ENCODE measurements at places on chromosomes 6 and 20.

- DNase-seq: peak; percentile 13
Measured at GRCh38 chr6:10510592-10511367, 10.4 kb upstream of the GCNT2 start.

DNA sequence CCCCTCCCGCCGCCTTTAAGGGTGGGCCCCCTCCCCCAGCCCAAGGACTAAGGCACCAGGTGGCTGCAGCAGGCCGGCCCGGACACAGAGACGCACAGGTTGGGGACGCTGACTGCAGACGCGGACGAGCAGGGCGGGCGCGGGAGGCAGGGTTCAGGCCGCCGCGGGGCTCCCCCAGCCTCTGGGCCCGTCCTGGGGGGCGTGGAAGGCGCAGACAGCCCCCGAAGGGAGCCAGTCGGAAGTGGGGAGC, 9.3 kb downstream of the DUSP15 start:
- no peak for DNase-seq

DNA sequence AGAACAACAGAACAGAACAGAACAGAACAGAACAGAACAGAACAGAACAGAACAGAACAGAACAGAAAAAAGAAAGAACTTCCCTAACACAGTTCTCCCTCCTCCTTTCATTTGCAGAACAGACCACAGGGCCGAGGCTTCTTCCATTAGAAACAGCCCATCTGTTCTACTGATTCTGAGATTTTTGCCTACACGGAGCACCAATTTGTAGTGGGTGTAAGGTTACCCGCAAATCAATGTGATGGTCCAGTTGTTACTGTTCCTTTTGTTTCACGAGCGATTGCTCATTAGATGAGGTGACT, 734 bp upstream of the OGFRL1 start:
- DNase-seq: no peak

- DNase-seq: no peak
Measured at GRCh38 chr6:12608016-12608860, 108.3 kb upstream of the PHACTR1 start.

DNA sequence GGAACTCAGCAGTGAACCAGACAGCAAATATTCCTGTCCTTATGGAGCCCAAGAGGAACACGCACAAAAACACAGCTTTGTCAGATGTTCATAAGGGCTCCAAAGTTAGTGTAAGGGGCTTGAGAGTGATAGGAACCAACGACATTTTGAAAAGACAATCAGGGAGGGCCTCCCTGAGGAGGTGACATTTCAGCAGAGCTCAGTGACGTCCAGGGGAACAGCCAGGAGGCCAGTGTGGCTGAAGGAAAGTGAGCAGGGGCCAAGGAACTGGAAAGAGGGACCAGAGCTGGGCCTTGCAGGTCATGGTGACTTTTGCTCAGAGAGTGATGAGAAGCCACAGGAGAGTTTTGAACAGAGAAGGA, 16.1 kb downstream of the NOL4L start:
- no peak for DNase-seq

- no peak for DNase-seq
Measured at GRCh38 chr6:90383196-90383822, 86.7 kb upstream of the BACH2 start.

DNA sequence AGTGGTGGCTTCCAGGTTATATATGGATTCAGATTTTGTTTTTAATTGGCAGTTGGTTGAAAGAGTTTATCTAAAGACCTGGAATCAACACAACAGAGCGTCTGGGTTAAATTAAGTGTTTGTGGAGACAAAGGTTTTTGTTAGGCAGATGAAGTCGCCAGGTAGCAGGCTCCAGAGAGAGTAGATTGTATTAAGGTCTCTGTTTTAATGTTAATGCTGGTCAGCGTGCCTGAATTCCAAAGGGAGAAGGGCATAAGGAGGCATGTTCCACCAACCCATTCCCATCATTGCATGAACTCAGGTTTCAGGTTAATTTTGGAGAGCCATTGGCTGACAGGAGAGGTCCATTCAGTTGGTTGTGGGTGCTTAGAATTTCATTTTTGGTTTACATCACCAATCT, 744.1 kb upstream of the GJE1 start:
- DNase-seq: no peak

GRCh38 chr6:154602296-154602695, 91.8 kb upstream of the CNKSR3 start:
- no peak for DNase-seq

GRCh38 chr6:135493218-135493961, 4.2 kb downstream of the AHI1 start:
- no peak for DNase-seq

GRCh38 chr6:43996618-43997344, 130.5 kb downstream of the MRPL14 start:
- no peak for DNase-seq

GRCh38 chr6:169316651-169317050, 63.0 kb upstream of the THBS2 start:
- no peak for DNase-seq

- no peak for DNase-seq
Measured at GRCh38 chr20:62133051-62133845, 9.9 kb downstream of the PSMA7 start.

DNA sequence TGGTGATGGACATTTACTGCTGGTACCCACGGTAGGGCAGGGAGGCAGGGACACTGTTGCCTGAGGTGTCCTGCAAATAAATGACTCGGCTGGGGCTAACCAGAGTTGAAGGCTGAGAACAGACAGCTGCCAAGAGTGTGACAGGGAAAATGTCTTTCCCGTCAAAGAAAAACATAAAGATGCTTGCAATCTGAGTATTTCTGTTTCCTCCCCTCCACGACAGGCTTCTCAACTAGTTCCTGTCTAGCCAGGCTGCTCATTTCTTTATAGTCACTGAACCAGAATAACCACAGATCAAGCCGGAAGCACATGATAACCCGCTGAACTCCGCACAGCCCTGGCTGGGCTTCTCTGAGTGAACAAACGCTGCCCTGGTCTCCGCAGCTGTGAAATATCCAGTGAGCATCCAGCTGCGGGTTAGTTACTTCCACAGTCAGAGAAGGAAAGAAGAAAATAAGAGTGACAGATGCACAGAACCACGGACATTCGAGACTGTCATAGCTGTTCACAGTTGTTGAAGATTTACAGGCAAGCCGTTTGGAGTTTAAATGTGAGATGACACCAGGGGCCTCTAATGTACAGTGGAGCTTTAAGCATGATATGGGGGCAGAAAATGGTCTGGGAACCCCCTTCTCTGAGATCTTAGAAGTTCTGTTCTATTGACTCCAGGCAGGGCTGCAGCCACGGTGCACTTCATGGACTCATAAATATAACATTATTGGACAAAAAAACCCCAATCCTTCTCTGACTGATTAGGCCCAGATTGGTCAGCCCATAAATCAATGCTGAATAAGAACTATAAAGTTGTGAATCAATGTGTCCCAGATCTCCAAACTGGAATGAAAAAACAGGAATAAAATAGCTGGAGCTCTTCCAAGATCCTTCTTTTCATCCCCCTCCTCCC, 299.9 kb upstream of the SUPT3H start:
- no peak for DNase-seq

- DNase-seq: no peak
Measured at GRCh38 chr6:100627911-100628758, 163.4 kb upstream of the SIM1 start.

GRCh38 chr20:52268184-52268749, 76.7 kb upstream of the ZFP64 start:
- no peak for DNase-seq

DNA sequence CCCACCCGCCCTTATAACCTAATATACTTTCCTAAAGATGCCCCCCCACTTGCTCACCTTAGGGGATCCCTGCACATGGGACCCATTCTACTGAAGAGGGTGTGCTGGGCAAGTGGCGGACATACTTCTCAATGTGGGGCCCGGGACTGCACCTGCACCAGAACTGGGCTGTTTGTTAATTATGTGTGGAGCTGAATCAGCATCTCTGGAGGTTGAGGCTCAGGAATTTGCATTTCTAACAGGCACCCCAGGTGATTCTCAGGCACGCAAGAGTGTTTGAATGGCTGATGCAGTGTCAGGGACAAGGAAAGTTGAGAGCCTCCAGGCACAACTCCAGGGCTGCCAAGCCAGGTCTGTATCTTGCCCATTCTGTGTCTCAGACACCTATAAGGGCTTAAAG, 8.9 kb upstream of the PTPRT start:
- no peak for DNase-seq

GRCh38 chr6:139539852-139540251, 165.4 kb upstream of the CITED2 start:
- peak; percentile 65 for DNase-seq

DNA sequence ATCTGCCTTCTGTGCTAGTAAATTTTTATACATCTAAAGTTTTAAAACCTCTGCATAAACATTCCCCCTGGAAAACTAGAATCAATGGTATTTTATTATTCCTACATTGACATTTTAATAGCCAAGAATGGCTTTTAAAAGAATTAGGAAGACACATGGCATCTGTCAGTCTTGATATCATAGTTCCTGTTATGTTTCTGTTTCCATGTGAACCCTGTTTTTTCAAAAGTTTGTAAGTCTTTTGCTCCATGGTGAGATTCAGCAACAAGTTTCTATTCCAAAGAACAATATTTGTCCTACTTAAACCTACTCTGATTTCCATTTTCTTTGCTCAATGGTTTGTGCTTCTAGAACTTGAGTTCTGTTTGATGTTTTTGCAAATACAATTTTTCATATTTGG, 95.2 kb downstream of the PLEKHG1 start:
- DNase-seq: no peak

DNA sequence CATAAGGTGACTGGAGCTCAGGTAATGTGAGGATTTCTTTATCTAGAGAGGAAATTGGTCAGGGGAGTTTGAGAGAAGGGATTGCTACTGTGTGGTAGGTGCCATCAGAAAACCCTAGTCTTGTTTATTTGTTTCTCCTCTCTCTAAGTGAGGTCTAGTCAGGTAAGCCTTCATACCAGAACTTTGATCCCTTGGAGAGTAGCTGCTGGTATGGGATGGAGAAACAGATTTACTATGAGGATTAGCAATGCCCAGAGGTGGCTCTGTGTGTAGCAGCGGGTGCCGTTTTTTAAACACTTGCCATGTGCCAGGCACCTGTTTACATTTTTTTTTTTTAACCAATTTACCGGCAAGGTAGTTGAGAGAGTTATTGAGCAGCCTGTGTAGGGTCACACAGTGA, 19.5 kb downstream of the CMTR1 start:
- no peak for DNase-seq

DNA sequence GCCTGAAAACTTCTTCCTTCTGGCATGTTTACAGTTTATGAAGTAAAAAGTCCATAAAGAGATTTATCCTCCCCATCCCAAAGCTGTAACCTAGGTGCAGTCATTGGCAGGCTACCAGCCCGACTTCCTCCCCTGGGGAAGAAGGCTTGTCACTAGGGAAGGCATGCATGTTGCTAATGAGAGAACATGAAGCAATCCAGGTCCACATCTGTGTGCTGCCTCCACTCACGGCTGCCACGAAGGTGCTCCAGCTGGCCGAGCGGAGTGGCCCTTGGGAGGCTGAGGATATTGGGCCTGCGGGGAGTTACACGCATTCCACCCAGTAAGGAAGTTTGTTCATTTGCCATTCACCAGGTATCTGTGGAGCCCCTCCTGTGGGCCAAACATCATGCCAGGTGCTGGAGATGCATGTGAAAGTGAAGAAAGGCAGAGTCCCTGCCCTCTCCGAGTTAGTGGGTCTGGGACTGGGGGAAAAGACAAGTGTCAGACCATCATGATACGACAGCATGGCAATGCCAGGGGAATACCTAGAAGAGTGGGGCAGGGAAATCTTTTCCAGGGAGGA, 257.0 kb downstream of the NRN1 start:
- DNase-seq: no peak

- no peak for DNase-seq
Measured at GRCh38 chr6:165767228-165767627, 104.2 kb upstream of the PDE10A start.

- DNase-seq: peak; percentile 33
Measured at GRCh38 chr6:34341481-34341971, 50.9 kb downstream of the NUDT3 start.

DNA sequence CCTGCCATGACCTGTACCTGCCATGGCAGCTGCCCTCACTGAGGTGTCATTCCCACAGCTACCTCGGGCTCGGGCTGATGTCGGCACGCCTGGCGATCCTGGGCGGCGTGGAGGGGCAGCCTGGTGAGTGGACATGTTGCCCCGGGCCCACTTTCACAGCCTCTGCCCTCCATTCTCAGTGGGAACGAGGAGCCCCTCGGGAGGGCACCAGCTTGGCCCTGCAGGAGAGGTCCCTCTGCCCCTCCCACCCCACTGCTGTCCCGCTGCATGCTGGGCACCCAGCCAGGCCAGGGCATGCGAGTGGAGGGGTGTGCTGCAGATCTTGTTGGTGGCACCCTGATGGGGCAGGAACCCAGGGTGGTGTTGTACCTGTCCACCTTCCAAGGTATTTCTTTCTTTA, 23.0 kb downstream of the ENTPD6 start:
- DNase-seq: no peak

GRCh38 chr6:14270925-14271788, 153.6 kb downstream of the CD83 start:
- peak; percentile 87 for DNase-seq
